NCI-H748 treated with DMSO at 0.1 percent for 48 hours (cell line): ENCODE measurements at places on chromosomes 1 and 21.

GRCh38 chr1:180952657-180953013, 39.9 kb downstream of the KIAA1614 start:
- DNase-seq = no peak

DNA sequence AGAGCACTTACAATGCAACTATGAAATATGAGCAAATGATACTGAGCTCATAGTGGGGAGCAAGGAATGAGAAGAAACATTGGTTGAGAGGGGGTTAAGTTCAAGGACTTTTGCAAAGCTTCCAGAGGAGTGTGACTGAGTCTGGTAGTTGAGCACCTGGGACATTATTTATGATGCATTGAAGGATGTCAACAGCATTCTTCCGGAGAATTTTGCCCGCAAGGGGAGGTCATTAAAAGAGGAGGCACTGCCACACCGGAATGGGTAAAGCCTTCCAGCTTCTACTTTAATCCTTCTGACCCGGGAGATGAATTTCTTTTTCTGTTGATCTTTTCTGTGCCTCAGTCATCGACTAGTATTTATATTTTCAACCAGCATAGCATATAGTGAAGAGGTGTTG, 208.4 kb upstream of the CAMK1G start:
- DNase-seq = no peak

DNA sequence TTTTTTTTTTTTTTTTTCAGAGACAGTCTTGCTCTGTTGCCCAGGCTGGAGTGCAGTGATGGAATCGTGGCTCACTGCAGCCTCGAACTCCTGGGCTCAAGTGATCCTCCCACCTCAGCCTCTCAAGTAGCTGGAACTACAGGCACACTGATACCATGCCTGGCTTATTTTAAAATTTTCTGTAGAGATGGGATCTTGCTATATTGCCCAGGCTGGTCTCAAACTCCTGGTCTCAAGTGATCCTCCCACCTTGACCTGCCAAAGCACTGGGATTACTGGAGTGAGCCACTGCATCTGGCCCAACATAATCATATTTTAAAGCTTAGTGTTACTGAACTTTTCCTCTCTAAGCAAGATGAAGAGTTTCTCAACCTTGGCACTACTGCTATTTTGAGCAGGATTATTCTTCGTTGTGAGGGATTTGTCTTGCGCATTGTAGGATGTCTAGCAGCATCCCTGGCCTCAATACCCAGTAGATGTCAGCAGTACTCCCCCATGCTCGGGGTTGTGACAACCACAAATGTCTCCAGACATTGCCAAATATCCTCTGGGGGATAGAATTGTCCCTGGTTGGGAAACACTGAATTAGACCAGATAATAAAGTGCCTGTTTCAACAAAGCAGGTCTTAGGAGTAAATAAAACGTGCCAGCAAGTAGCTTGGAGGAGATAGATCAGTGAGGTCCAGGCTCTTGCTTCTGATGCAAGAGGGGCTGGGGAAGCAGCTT, 15.1 kb upstream of the THRAP3 start:
- no peak for DNase-seq

- no peak for DNase-seq
Measured at GRCh38 chr1:80447526-80447925, 1353.2 kb upstream of the ADGRL2 start.

DNA sequence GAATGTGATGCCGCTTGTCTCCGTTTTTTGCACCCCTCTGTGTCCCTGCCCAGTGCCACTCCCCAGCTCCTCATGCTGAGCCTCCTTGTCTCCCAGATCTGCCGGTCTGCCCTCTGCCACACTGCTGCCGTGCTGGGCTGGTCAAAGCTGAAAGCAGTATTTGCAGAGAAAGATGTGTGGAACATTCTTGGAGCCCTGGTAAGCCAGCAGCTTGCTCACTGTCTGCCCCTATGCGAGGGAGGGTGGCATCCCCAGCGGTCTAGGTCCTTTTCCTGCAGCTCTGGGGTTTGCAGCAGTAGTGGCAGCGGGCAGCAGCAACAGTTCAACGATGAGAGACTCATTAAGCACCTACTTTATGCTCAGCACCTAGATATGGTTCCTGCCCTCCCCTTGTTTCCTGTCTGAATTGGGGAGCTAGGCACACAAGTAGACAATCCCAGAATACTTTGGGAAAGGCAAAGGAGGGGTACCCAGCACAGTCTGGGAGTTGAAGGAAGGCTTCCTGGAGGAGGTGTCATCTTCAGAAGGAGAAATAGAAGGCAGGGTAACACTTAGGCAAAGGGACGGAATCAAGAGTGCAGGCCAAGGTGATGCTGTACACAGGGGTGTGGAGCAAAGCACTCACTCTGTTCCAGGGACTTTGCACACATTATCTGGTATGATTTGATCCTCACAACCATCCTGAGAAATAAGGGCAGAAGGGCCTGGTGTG, 63.1 kb downstream of the KIF21B start:
- no peak for DNase-seq

DNA sequence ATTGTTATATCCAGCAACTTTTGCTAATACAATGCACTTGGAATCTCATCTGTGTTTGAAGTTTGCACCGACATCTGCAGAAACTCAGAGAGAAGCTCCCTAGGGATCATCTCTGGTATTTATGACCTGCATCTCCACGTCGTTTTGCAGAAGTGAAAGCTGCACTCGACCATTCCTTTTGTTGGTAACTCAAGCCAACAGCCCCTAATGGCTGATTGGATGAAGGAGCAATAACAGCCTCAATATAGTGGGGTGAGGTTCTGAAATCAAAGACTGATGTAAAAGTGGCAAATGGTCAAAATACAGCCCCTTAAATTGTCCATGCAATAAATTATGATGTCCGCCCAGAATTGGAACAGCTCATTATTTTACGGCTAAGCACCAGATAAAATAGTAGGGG, 344.2 kb upstream of the KAZN start:
- DNase-seq = no peak

DNA sequence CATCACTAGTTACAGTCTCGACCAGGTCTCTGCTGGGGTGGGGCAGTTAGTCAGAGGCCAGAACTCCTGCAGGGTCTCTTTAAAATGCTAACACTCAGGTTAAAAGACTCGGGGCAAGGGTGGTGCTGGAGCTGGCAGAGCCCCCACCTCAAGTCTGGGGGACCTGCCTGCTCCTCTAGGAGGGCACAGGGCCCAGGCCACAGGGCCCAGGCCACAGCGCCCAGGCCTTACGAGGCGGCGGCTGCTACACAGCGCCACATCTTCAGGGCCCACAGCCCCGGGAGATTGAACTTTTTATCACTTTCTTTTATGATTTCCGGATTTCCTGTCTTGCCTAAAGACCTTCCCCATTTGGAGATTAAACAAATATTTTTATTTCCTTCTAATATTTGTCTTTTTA, 10.4 kb downstream of the MPZ start:
- no peak for DNase-seq

GRCh38 chr21:42839271-42840231, 39.8 kb downstream of the WDR4 start:
- DNase-seq = no peak

- no peak for DNase-seq
Measured at GRCh38 chr1:210855440-210855839, 278.5 kb downstream of the KCNH1 start.

DNA sequence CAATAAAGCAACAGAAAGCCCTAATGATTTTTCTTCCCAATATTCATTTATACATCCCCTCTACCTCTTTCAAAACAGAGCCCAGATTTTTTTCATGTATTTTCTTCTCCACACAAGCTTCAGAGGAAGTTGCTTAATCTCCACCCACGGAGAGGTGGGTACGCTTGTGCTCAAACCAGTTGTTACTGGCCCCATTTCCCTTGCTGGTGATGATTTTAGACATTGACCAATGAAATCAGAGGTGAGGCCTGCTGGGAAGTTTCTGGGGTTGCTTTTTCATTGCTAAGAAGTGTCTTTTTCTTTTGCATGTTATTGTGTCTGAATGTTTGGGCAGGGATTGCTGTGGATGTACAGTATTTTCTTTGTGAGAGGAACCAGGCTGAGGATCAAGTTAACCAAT, 448.1 kb upstream of the B3GALT2 start:
- no peak for DNase-seq

DNA sequence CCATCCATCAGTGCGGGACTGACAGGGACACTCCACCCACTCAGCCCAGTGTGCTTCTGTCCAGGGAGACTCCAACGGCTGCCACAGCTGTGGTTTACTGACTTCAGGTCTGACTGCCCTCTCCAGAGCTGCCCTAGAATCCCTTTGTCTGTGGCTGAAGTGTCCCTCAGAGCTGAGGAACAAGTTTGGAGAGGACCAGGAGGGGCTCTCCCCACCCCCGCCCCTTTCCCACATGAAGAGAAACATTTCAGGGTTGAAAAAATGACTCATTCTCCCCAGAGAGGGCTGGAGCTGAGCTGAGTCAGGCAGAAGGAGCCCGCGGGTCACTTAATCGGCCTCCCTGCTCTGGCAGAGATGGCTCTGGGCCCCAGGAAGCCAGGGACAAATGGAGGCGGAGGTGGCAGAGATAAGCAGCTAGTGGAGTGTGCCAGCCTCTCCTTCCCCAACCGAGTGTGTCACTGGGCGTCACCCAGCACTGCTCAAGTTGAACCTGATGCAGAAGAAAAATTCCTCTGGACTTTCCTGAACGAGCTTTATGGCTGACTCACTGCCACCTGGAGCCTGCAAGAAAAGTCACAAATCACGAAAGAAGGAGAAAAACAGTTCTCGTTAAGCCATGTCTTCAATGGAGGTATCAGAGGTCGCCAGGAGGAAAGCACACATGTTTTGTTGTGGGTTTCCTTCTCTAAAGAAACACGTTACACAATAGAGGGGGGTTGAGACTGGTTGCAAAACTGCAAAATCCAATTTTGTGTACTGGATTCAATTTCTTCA, 34.3 kb upstream of the ECE1 start:
- no peak for DNase-seq

DNA sequence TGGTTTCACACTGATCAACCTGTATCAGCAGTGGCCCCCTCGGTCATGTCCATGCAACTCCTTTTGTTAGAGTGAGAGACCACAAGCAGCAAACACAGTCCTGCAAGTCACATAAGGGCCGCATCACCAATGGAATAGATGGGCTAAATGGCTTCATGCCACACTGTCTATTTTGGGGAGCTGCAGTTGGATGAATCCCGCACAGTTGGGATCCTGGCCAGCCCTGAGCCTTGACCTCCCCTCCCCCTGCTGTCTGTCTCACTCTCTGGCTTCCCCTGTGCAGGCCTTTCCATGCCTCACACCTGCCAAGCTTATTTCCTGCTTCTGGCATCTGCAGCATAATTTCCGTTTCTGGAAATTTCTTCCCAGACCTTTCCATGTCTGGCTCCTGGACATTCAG, 57.0 kb downstream of the CNIH3 start:
- no peak for DNase-seq

DNA sequence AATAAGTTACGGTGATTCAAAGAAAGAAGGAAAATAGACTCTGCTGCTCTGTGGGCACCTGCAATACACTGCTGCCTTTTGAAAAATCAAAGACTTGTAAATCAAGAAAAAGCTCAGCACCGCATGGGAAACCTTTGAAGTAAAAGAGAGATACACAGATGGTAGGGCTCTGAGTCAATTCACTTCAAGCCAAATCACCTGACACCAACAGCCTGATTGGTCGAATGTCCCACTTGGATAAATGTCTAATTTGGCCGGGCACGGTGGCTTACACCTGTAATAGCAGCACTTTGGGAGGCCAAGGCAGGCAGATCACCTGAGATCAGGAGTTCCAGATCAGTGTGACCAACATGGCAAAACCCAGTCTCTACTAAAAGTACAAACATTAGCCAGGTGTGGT, 19.2 kb upstream of the RCAN3 start:
- no peak for DNase-seq

- no peak for DNase-seq
Measured at GRCh38 chr1:150925080-150925479, 1.1 kb upstream of the SETDB1 start.

- DNase-seq = no peak
Measured at GRCh38 chr1:89170170-89171066, 5.4 kb downstream of the GBP7 start.

DNA sequence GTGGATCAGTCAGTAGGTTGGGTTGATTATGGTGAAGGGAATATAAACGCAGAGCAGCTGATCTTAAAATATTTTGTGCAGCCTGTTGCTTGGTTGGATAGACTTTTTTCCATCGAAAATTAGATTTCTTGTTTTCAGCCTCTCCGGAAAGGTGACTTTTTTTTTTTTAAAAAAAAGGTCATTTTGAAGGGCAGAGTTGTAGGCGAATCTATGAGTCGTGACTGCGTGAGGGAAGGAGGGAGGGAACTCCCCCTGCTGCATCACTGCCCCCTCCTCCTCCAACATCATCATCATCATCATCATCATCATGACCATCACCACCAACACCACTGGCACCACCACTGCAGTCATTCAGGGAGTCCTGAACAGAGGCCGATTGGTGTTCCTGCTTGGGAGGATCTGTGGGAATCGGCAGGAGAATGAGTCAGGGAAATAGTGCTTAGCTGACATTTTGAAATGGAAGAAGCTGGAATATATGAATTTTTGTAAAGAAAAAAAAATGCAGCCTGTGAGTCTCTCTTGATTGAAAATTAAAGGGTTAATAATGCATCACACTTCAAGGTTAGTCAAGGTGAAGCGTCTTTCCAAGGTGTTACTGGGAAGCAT, 1.2 kb downstream of the ATP1B1 start:
- no peak for DNase-seq

DNA sequence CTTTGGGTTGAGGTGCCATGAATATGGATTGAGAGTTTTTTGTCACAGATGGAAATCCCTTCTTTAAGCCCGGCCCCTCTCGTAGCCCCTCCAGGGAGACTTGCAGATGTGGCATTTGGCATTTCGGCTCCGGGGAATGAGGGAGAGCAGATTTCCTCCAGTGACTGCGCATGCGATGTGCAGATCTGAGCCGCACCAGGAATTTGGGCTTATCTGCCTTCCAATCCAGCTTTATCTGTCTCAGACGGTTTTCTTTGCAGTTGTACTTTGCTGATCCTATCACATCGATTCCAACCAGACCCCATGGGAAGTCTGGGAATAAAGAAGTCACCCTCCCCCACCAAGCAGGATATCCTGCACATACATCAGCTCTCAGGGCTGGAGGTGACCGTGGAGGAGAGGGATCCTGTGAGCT, 11.7 kb downstream of the KIF26B start:
- no peak for DNase-seq

DNA sequence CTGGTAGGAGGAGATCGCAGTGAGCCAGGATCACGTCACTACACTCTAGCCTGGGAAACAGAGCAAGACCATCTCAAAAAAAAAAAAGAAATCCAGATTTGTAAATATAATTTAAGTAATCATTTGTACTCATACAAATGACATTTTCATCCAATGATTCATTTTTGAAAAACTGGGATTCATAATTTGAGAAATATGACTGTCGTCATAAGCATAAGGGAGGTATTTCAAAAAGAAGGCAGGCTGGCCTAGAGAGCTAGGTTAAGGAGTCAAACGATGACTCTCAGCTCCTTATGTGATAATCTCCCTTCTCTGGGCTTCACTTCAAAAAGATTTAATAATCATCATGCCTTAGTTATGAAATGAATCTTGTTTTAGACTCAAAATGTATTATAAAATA, 2.3 kb downstream of the GART start:
- DNase-seq = no peak

- peak; percentile 7 for DNase-seq
Measured at GRCh38 chr1:14804626-14805025, 206.1 kb downstream of the KAZN start.

GRCh38 chr1:244821134-244821533, 14.3 kb upstream of the COX20 start:
- DNase-seq = no peak

GRCh38 chr1:229432116-229432461, 1.8 kb downstream of the ACTA1 start:
- no peak for DNase-seq

GRCh38 chr1:90201467-90202358, 206.8 kb downstream of the ZNF326 start:
- DNase-seq = no peak
